Suppressor macrophage (primary cell): ENCODE measurements at places on chromosomes 2 and 18.

DNA sequence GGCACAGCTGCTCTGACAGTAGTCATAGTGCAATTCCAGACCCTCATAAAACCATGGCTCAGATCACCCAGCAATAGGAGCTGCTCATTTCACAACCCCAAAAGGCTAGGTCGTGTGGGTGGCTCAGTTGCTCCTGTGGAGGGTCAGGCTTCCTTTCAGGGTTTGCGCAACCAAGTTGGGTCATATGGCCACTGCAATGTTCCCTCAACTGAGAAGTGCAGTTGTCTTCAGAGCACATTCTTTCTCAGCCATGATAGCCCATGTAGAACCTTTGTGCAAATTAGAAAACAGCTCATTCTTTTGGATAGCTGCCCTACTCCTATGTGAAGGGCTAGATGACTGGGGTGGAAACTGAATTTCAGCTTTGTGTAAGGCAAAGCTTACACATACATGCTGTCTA, 3.2 kb downstream of the SERPINB13 start:
- peak; percentile 92 for DNase-seq

GRCh38 chr2:7884338-7884737, 797.5 kb upstream of the ID2 start:
- DNase-seq, result no peak

- DNase-seq, result no peak
Measured at GRCh38 chr2:108971661-108972566, 17.1 kb downstream of the EDAR start.

GRCh38 chr2:146392631-146393030, 1452.2 kb upstream of the ACVR2A start:
- no peak for DNase-seq

DNA sequence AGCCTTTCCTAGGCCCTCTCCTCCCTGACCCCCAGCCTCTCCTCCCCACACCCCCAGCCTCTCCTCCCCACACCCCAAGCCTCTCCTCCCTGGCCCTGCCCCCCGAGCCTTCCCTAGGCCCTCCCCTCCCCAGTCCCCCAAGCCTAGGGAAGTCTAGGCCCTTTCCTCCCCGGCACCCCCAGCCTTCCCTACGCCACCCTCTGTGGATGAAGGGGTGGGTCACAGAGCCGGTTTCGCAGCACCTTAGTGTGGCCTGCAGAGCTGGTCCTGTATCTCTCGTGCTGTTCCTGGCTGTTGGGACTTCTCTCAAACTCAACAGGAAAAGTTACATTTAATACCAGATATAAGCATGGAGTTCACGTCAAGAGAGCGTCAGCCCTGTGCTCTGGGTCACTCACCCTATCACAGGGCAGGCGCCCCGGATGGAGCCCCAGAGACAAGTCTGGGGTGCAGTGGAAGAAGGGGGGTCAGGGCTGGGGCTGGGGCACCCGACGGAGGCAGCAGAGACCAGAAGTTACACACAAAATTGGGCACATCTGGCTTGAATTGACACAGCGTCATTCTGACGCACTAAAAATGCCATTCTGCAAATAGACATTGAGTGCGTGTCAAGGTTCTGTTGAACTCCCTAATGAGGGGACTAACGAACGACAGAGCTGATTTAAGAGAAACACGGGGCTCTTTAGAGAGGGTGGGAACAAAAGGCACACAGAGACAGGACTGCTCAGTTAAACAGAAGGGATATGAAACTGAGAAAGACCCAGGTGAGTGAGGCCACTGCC, 24.0 kb downstream of the KCNIP3 start:
- no peak for DNase-seq

GRCh38 chr2:241619597-241620418, 17.1 kb downstream of the THAP4 start:
- no peak for DNase-seq

DNA sequence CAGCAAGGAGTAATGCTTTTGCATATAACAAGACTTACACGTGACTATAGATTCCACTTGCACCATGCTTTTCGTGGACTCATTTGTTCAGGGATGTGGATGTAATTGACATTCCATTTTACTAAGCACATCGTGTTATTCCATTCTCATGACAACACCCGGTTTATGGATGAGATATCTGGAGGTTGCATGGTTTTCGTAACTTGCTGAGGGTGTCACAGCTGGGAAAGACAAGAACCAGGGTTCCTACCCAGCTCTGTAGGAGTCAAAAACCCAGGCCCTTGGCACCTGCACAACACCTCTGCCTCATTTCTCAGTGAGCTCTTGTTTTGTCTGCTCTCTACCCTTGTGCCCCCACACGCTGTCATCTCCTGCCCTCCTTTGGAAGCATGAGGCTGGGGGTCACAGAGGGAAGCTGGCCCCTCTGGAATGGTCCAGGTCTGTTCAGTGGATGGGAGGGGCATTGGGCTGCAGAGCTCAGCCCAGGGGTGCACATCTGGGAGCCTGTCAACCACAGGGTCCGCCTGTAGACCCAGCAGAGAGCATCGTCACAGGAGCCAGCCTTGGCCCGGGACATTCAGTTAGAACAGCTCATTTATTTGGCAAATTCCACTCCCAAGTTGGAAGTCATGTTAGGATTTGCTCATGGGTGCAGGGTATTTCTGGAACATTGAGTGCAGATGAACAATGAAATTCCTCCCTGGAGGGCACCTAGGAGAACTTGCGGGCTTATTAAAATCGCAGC, 120.1 kb upstream of the TWIST2 start:
- no peak for DNase-seq

DNA sequence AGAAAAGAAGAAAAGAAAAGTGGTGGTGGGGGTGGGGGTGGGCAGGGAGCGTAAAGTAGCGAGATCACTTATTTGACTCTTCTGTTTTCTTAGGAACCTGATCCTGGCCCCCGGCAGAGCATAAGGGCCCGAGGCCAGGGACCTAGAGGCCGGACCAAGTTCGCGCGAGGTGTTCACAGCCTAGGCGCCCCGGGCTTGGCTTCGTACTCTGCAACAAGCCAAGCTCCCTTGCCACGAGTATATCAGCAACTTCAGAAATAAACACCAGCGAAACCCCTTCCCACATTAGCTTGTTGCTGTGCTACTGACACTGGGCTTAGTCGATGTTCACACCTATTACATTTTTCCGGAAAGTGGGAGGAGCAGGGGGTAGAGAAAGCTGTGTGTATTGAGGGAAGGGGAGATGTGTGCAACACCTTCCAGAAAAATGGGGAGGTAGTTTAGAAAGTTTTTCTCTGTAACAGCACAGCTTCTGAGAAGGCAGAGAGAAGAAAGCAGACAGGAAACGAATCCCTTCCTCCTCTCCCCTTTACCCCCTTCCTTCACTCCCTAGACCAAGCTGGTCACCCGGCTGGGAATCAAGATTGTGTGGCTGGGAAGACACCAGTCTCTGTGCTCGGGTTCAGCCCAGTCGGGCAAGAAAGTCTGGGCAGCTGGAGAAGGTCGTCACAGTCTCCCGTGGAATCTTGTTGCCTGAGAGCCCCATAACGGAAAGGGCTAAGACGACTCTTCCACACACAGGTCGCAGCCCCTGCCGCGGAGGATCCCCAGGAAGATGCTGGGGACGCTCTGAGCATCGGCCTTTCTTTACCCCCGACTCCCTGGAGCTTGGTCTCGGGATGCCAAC, 12.0 kb upstream of the SATB2 start:
- DNase-seq, result no peak

- DNase-seq, result peak; percentile 86
Measured at GRCh38 chr2:16717477-16717876, 51.8 kb upstream of the CYRIA start.

- no peak for DNase-seq
Measured at GRCh38 chr18:77815666-77816338, 566.2 kb downstream of the GALR1 start.

GRCh38 chr2:186697536-186697935, 3.7 kb downstream of the FAM171B start:
- no peak for DNase-seq

GRCh38 chr18:23105581-23106219, 29.6 kb upstream of the CABLES1 start:
- DNase-seq, result peak; percentile 21
